NCI-H1436 (cell line): ENCODE measurements at places on chromosomes 11 and 22.

DNA sequence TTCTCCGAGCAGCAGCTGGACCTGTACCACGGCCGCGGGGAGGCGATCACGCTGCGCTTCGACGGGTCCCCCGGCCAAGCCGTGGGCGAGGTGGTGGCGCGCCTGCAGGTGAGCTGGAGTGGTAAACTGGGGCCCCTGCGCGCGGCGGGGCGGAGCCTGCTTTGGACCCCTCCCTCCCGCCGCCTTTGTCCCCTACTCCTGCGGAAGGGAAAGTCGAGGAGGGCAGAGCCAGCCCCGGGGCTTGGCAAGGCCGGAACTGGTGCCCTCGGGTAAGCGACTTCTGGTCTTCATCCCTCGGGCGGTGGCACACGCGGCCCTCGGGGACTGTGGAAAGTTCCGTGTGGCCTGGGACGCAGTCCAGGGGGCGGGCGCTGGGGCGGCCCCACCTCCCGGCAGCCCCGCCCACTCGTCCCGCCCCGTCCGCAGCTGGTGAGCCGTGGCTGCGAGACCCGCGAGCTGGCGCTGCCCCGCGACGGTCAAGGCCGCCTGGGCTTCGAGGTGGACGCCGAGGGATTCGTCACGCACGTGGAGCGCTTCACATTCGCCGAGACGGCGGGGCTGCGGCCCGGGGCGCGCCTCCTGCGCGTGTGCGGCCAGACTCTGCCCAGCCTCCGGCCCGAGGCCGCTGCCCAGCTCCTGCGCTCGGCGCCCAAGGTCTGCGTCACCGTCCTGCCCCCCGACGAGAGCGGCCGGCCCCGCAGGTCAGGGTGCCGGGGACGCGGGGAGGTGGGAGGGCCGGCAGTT is 9.2 kb downstream of the SIPA1 start:
- no peak for DNase-seq

DNA sequence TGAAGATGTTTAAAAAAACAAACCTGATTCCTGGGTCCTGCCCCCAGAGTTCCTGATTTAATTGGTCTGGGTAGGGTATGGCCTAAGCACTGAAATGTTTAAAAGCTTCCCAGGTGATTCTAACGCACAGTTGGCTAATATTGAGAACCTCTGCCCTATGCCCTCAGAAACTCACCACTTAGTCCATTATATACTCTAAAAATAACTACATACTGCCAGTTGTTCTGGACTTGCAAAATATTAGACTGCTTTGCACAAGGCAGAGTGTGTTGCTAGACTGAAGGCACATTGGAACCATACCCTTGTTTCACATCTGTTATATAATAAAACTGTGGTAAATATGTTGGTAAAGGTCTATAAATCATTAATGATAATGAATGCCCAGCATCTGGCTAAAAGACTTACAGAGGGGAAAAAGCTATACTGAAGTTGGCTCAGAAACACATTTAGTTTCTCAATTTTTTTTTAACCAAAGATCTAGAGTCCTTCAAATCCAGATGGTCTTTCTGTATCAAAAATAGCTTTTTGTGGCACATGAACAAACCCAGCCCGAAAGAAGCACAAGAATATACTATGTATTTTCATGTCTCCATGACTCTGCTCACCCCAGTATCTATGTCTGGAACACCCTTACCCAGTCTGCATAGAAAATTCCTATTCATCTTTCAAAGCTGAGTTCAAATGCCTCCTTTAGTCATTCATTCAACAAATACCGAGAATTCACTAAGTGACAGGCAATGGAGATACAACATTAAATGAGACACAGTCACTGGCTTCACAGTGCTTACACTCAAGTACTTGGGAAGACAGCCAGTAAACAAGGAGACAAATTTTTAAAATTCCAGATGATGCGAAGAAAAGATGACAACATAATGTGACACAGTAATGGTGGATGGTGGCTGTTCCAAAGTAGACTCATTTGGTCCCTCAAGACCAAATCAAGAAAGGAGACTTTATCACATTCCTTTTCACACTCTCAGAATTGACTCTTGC is 44.1 kb downstream of the RBFOX2 start:
- no peak for DNase-seq

- DNase-seq = no peak
These were observed 443.7 kb downstream of the TBC1D22A start for GRCh38 chr22:47206164-47206563.

DNA sequence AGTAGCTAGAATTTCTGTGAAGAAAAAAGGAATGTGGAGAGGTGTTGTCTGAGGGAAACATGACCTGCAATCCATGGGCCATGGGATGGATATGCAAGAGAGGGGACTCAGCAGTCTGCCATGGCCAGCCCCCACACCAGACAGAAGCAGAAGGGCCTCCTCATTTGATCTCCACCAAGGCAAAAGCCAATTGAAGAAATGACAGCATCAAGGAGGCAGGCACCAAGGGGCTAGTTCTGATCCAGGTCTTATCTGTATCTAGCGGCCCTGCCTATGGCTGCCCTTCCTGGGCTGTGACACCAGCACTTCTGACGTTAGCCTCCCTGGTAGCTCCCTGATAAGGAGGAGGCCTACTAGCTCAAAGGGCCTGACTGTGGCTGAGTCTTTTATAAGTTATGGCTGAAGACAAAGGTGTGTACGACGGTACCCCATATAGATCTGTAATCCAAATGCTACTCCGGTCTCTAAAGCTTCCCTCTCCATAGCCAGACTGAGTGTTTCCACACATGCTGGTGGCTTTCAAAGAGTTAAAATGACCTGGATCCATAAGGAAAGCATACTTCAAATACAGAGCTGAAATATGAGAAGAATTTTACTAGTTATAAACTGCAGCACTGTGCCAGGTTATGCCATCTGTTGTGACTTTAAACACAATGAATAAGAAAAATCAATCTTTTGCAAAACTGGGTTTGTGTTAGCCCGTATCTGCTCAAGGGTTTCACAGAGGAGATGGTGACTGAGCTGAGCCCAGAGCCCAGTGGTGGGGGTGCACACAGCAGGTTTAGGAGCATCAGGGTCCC is 34.4 kb downstream of the HIRA start:
- DNase-seq = no peak

DNA sequence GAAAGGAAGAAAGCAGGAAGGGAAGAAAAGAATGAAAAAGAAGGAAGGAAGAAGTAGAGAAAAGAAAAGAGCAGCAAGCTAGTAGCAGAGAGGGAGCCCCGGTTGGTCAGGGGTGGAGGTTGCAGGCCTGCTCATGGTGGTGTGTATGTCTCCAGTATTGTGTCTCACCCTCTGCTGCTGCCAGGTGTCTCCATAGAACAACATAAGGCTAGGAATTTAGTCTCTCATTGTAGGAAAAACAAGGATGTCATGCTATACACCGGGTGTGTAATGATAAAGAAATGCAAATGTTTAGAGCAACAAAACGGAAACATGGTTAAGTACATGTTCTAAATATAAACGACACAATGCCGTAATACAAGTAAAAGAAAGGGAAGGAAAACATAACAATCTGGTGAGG is 342.5 kb downstream of the NTM start:
- no peak for DNase-seq

GRCh38 chr11:13045734-13046133 is 36.6 kb downstream of the RASSF10 start:
- DNase-seq = no peak

GRCh38 chr22:39448205-39449054 is 8.4 kb upstream of the MGAT3 start:
- no peak for DNase-seq

GRCh38 chr11:12251666-12252560 is 125.5 kb upstream of the PARVA start:
- no peak for DNase-seq

GRCh38 chr22:22813126-22814075 is 74.2 kb upstream of the IGLL5 start:
- DNase-seq = no peak

- no peak for DNase-seq
These were observed 22.9 kb upstream of the A4GALT start for GRCh38 chr22:42743501-42743991.

- no peak for DNase-seq
These were observed 1022.5 kb downstream of the TBC1D22A start for GRCh38 chr22:47784991-47785390.

- no peak for DNase-seq
These were observed 3.1 kb upstream of the PTGDR2 start for GRCh38 chr11:60858731-60859464.

GRCh38 chr11:44471603-44472002 is 93.9 kb upstream of the CD82 start:
- DNase-seq = no peak

- DNase-seq = no peak
These were observed 93.5 kb downstream of the DBX1 start for GRCh38 chr11:20066783-20067156.

DNA sequence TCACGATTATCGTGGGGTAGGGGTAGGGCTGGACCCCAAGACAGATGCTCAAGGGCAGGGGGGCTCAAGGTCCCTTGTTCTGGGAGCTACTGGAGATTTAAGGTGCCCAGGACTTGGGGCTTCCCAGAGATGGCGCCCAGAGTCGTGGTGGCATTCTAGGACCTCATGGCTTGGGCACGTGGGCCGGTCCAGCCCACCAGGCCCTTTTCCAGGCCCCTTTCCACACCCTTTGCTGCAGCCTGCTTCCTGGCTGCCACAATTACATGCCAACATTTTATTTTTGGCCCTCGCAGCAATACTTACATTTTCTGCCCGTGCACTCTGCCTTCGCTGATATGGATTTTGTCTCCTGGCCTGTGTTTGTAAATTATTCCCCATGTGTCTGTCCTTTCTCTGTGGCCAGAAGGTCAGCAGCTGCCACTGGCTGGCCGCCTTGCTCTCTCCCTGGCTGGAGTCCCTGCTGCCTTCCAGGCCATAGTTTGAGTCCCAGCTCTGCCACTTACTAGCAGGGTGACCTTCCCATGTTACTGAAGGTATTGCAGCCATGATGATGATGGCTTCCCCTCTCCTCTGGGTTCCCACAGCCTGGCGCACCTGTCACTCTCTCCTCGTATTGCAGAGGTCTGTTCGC is 11.2 kb downstream of the MB start:
- no peak for DNase-seq

DNA sequence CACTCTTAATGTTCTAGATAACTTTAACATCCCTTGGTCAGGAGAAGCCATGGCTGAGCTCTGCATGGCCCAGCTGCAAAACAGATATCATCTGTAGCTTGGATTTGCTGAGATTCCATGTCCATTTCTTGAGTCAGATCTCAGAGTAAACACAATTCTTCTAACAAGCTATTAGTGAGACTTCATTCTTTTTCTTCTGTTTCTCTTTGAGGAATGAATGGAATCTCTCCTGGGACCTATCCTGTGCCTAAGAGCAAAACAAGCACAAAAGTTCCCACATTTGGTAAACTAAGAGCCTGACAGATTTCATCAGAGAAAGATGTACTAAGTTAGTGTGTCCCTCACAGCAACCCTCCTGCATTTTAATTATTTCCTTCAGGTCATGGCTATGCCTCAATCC is 142.8 kb downstream of the MAML2 start:
- no peak for DNase-seq

GRCh38 chr22:50715776-50716175 is 22.2 kb upstream of the ACR start:
- no peak for DNase-seq

- no peak for DNase-seq
These were observed 14.3 kb upstream of the ARFGAP3 start for GRCh38 chr22:42871146-42872050.

DNA sequence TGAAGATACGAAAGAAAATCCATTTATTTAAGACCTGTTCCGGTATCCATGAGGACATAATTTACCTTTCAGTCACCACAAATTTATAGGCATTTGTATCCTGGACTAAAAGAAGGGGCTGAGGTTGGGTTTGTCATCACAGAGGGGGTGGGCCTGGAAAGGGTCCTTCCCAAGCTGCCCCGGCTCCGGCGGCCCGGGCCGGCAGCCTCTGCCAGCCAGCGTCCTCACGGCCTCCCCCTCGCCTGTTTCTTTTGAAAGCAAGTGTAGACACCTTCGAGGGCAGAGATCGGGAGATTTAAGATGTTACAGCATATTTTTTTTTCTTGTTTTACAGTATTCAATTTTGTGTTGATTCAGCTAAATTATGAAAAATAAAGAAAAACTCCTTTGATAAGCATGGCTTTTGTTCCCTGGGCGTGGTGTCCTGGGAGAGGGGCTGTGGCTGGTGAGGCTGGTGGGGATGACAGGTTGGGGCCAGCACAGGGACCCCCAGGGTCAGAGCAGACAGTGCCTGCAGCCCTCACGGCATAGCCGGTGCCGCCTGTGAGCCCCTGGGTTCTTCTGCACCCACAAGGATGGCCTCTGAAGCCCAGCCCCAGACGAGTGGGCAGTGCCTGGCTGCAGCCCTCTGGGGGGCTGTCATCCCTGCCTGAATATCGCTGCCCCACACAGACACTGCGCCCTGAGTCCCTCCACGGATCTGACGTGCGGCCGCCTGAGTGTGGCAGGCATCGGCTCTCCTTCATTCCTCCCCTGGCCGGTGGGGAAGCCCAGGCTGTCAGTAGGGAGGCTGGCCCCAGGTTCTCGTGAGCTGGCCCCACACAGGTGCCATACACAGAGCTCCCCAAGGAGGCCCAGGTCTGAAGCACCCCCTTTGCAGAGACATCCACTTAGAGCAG is 1075.9 kb downstream of the BRD1 start:
- DNase-seq = no peak

DNA sequence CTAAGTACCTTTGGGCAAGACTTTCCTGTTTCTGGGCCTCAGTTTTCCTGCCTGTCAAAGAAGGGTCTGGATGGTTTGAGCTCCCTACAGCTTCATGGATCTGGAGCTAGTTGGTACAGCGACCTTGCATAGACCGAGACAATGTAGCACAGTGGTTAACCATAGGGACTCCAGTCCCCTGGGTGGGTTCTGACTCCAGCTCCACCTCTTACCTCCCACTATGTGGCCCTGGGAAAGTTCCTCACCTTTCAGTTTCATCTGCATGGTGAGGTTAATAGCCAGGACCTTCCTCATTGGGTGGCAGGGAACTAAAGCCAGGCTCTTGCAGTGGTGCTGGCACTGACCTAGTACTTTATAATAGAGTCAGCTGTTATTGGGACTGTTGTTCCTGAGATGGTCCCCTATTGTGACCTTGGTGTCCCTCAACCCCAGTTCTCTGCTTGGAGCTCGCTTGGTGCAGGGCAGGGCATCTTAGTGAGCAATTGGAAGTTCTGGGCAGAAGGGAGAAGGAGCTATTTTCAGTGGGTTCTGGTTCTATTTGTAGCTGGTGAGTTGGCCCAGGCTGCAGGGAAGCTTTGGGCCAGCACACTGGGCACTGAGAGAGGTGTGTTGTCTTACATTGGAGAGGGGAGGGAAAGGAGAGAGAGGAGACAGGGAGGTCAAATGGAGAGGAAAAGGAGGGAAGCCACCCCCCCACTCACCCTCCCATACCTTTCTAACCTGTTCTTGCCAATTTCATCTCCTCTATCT is 10.7 kb upstream of the MTMR3 start:
- no peak for DNase-seq

DNA sequence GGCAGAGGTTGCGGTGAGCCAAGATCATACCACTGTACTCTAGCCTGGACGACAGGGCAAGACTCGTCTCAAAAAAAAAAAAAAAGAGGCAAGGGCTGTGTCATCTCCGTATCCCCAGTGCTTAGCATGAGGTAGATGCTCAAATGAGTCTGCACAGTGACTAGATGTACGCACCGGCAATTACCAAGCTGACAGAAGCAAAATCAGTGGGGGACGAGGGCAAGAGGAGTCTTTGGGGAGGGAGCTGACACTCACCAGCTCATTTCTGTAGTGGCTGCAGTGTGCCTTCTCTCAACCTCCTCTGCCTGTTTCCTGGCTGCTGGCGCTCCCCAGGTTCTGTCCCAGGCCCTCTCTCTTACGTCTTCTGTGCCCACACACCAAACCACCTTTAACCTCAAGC is 69.9 kb downstream of the PACSIN2 start:
- DNase-seq = no peak

- no peak for DNase-seq
These were observed 55.6 kb downstream of the OPCML start for GRCh38 chr11:133476570-133477250.
